ENCODE measurements at places on chromosomes 4 and X.

DNA sequence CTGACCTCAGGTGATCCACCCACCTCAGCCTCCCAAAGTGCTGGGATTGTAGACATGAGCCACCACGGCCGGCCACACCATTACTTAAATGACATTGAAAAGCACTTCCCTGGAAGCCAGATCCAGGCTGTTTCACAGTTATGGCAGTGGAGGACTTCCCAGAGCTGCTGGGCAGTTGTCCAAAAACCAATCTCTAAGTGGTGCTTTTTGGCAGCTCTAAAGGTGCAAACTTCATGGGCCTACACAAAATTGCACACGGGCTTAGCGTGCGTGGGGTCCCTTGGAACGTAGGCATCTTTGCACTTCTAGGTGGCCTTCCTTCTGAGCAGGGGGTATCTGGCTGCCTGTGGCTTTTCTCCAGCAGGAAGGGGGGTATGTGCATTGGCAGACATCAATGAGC, 172.3 kb downstream of the SHOX start:
- DNase-seq, result no peak

- no peak for DNase-seq
These were observed 239.1 kb downstream of the CHM start for GRCh38 chrX:85808217-85808616.

DNA sequence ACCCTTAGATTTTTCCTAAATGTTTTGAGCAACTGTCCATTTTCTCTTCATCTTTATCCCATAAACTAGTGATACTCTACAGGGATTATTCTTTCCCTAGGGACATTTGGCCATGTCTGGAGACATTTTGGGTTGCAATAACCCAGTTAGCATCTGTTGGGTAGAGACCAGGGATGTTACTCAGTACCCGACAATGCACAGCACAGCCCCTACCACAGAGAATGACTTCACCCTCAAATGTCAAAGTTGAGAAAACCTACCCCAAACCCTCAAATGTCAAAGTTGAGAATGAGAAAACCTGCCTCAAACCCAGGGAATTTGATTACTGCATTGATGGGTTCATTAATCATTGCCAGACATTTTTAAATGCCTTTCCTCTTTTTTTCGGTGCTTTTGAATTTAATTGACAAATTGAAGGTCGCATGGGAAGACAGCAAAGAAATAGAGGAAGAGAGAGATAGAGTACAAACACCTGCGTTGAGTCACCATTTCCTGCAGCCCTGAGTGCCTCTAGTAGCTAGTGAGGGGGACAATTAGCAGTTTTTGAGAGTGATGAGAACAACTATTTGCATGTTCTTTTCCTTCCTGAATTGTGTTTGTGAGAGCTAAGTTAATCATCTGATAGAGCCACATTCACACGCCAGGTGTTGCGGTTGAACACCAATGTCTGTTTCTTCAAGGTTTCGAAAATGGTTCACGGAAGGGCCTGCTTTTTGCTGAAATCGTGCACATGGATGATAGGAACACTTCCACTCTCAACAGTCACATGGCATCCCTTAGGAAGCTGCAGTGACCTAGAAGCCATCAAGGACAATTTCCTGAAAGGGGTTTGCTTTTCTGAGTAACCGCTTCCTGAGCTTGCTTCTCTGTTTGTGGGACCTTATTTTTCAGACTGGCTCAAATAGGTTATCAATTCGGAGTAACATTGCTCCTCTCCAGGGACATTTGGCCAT, 203.9 kb upstream of the VCX3A start:
- peak; percentile 83 for DNase-seq

DNA sequence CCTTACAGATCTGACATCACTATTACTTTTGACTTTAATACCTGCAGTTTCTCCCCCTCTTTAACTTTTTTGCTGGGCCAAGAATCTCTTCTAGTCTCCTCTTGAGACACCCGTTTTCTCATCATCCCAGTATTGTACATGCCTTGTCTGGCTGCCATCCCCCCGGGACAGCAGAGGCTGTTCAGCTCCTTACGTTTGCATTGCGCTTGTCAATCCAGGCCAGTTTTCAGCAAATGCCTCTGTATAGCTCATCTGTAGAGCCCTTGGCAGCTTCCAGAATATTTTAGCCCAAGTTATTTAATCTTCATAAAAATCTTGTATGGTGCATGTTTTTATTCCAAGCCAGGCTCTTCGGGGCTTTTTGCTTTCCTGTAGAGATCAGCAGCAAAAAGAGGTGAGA, 22.3 kb upstream of the HOPX start:
- no peak for DNase-seq

DNA sequence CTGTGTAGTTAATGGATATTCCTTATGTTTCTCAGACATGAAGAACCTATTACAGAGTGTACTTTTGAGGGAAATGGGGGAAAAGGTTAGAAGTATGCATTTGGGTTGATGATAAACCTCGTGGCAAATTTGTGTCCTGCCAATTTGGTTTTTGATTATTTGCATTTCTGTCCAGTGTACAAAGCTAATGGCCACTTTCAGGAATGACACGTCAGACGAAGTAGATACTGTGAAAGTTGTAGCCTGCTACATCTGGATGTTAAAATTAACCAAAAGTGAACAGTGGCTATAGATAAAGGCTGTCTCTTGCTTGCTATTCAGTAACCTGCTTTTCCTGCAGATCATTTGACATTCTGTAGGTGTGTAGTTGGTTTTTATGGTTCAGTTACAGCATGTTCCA, 1.0 kb downstream of the PRDX4 start:
- no peak for DNase-seq

DNA sequence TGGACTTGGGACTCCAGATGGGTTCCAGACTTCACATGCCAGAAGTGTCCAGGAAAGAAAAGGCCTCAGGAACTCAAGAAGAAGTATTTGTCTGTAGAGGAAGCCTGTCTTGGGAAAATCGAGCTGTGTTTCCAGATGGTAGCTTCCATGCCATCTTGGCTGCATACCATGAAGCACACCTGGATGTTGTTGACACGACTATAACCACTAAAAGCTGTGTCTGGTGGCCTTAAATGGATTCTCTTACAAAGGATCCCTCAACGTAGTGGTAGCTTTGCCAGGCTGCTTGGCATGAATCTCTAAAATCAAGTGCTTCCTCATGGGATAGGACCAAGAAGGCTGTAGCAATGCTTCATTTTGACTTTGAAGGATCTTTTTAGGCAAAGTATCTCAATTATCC, 313.4 kb upstream of the BOD1L1 start:
- no peak for DNase-seq

- DNase-seq, result no peak
These were observed 18.2 kb upstream of the RASL11B start for GRCh38 chr4:52843958-52844357.

GRCh38 chr4:1979477-1980196, 29.1 kb downstream of the NELFA start:
- DNase-seq, result no peak

- DNase-seq, result no peak
These were observed 301.8 kb downstream of the HNRNPD start for GRCh38 chr4:82071951-82072350.

GRCh38 chr4:53497487-53498244, 93.6 kb downstream of the LNX1 start:
- no peak for DNase-seq

- no peak for DNase-seq
These were observed 33.2 kb upstream of the BMP15 start for GRCh38 chrX:50877310-50877709.

DNA sequence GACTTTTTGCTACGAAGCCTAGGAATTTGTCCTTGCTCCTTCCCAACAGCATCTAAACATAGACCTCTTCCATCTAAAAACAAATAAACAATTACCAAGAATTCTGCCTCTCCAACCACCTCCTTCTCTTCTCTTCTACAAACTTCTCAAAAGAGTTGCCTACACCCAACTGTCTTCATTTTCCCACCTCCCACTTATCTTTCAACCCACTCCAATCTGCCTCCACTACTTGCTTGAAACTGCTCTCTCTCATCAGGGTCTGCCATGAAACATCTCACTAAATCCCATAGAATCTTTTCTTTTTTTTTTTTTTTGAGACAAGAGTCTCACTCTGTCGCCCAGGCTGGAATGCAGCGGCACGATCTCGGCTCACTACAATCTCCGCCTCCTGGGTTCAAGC, 902 bp upstream of the FGD1 start:
- DNase-seq, result no peak
